ENCODE measurements at places on chromosomes 4 and X. TPM values are rescaled to one million over a fixed set of nuclear protein-coding genes. Genes with fewer than 3 reads are reported as not detected.

The DGAT2L6 gene
- not detected for total RNA-seq

The SAGE1 gene
- total RNA-seq: 0.05 TPM

The ABHD18 gene
- 4.0 TPM for total RNA-seq

The DAPP1 gene
- not detected for total RNA-seq

The FREM3 gene
- total RNA-seq: not detected

All from A549 treated with dexamethasone at 1 μM for 4 hours (cell line).